HS-27A (cell line): ENCODE measurements at places on chromosomes 5 and 9.

DNA sequence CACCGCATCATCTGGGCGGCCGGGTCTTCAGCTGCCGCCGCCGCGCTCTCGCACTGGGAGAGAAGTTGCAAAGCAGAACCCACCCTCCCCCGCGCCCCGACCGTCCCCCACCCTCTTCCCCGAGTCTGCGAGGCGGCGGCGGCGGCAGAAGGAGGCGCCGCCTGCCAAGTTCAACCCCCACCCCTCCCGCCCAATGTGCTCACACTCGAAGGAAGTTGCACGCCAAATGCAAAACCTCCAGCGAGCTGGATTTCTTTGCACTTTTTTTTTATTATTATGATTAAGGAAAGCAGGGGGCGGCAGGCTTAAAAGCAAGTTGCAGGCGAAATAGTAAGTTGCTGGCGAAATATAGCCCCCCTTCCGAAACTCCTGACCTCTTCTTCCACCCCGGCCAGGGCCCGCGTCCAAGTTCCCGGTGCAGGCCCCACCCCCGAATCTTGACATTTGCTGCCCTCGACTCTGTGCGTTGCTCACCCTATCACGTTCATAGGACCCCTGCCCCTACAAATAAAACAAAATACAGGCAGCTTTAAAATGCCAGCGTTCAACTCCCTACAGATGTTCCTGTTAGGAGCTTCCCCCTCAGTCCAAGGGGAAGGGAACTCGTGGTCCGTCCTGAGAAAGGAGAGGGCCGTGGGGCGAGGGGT, 1.1 kb upstream of the NR3C1 start:
- no peak for DNase-seq

DNA sequence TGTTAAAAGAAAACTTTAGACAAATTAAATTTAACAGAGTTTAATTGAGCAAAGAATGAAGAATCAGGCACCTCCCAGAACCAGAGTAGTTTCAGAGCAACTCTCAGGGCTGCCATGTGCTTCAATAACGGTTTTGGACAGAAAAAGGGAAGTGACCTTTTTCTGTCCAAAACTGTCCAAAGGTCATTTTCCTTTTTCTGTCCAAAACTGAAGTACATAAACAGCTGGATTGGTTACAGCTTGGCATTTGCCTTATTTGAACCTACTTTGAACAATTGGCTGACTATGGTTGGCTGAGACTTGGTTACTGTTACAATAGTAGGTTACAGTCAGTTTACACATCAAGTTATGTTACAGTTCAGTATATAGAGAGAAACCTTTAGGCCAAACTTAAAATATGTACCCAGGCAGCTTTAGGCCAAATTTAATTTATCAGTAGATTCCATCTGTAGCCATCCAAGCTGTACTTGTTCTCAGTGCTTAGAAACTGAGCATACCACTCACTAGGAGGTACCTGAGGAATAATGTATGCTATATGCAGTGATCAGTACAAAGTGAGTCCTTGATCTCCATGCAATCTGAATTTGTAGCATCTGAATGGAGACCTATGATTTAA, 44.0 kb downstream of the C9orf85 start:
- DNase-seq = no peak

GRCh38 chr5:68297656-68298055, 82.1 kb downstream of the PIK3R1 start:
- DNase-seq = no peak

DNA sequence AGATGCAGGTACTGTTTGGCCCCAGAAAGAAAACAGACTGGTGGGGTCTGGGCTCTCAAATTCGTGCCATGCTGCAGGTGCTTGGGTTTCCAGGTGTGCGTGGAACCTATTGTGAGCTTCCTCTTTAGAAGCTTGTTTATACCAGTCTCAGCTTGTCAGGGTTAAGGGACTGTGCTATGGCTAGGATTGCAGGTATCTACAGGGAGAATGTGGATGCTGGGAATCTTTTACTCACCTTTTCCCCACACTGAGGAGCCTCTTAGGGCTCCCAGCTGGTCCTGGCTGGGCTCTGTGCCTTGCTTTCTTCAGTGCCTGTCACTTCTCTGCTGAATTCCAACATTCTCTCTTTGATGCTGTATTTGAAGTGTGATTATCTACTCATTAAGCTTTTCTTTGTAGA, 111.8 kb downstream of the WDR70 start:
- no peak for DNase-seq

DNA sequence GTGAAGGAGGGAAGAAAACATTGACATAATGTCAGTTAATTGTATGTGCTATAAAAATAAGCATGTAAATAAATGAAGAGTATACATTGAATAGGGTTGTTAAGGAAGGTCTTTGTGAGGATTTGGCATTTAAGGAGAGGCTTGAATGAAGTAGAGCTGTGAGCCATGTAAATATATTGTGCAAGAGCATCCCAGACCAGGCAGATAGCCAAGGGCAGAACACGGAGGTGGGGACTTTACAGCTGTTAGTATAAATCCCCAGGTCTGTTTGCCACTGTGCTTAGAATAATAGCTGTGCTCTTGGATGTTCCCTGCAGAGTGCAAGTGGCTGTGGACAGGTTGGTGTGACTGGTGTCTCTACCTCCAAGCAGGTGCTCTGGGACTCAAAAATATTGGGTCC, 211.7 kb downstream of the LRRC70 start:
- DNase-seq = no peak

GRCh38 chr5:97107318-97107717, 35.1 kb downstream of the LIX1 start:
- no peak for DNase-seq

DNA sequence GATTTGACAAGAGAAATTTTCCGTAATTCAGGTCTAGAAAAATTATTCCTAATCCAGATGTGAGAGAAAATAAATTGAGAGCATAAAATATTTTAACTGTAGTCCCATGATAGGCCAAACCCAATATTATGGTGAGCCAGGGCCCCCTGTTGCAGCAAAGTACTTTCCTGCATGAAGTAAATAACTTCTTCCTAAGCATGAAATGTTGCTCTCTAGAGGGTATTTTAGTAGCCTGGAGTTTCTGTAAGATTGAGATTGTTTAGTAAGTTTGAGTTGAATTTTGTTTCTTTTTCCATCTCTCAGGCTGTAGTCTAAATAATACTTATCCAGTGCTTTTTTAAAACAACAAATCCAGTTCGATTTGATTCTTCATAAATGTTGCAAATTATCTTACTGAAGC, 317.5 kb upstream of the MPDZ start:
- DNase-seq = no peak

- DNase-seq = no peak
Observed at GRCh38 chr5:14257995-14258403, 114.9 kb downstream of the TRIO start.

DNA sequence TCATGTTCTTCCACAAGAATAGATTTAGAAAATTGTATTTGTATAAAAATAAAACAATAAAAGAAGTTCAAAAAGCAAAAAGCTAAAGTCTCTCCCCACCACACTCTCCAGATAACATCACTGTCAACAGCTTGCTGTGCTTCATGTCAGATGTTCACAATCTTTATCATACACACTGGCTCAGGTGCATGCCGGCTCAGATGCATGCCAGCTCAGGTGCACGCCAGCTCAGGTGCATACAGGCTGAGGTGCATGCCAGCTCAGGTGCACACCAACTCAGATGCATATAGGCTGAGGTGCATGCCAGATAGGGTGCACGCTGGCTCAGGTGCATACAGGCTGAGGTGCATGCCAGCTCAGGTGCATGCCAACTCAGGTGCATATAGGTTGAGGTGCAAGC, 26.5 kb downstream of the SEMA4D start:
- no peak for DNase-seq

DNA sequence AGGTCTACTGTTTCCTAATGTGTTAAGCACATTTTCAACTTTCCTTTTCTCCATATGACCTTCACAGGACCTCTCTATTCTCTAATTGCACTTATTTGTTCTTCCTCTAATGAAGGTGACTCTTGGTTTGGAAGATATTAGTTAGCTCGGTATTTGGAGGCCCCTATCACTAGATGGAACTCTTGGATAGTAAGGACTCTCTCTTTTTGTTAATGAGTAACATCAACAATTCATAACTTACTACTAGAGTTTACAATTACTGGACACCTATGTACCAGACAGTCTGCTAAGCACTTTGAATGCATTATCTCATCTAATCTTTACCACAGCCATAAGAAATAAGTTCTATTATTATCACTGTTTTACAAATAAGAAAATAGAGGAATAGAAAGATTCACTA, 23.4 kb upstream of the PAM start:
- no peak for DNase-seq

DNA sequence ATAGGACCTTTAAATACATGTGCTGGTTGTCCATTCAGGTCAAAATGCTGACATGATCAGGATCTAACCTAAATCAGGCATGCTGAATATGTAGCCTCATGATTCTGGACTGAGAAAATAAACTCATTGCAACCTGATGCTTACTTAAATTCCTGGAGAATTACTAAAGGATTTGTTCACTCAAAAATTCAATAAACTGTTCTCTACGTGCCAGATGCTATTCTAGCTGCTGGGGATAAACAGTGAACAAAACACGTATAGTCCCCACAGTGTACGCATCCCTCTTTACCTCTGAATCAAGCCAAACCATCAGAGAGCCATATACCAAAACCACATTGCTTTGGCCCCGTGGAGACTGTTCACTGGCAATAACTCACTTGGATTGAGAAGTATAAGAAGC, 6.1 kb downstream of the SCAI start:
- no peak for DNase-seq

DNA sequence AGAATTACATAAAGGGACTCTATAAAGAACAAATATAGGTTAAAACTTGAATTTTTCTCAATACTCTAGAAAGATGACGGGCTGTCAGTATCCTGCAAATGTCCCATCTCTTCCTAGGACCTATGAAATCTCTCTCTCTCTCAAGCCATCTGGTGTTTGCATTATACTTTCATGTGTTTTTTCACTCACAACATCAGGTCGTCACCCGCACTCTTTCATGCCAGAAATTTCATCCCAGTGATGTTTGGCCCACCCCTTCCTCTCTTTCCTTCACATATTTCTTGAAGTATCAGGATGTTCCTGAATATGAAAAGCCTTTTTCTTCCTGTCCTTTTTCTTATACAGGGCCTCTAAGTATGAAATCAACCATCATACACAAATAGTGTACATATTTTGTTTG, 63.3 kb upstream of the GAS1 start:
- no peak for DNase-seq

GRCh38 chr9:105500108-105500766, 52.4 kb downstream of the FSD1L start:
- no peak for DNase-seq

DNA sequence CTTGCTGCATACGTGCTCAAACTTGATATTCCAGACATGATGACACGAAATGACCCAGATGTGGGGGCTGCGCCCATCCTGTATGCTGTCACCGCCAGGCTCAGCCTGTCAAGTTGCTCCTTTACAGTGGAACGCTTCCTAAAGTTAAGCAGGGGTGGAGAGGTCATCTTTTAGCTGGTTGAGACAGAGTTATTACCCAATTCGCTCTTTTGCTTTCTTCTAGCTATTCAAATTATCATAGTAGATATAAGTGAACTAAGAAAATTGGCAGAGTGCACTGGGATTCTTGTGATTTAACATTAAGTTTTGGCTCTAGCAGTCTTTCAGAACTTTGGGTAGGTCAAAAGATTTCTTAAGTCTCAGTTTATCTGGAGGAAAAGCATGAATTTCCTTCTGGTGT, 69.8 kb upstream of the BASP1 start:
- DNase-seq = no peak

DNA sequence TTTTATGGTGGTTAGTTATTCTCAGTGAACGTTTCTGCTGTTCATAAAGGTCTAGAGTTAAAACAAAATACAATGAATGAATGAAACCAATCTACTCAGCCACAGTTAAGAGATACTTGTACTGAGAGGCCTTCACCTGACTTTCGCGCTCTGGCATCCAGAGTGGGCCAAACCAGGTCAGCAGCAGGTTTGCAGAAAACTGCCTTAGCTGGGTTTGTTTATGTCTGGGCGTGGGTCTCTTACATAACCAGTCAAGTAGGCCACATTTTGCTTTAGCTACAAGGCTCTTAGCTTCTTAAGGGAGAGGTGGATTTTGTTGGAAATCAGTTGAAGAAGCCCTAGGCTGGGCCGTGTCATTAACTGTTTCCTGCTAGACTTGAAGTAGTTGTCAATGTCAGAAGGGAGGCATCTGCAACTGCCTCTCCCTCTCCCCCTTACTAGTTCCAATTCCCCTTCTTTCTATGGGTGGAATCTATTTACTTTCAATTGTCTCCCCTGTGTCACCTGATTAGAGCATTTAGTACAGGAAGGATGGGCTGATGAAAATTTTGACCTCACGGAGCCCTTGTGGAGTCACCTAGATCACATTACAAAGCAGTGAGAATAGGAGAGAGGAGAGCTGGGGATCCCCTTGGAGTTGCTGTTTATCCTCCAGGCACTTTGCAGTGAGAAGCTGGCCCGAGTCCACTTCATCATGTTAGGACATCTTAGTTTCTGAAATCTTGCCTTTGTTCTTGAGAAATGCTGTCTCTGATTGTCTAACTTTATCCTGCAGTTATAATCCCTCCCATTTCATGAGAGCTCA, 200.5 kb downstream of the ARHGEF28 start:
- no peak for DNase-seq

- no peak for DNase-seq
Observed at GRCh38 chr5:145246379-145246778, 588.8 kb downstream of the PRELID2 start.

DNA sequence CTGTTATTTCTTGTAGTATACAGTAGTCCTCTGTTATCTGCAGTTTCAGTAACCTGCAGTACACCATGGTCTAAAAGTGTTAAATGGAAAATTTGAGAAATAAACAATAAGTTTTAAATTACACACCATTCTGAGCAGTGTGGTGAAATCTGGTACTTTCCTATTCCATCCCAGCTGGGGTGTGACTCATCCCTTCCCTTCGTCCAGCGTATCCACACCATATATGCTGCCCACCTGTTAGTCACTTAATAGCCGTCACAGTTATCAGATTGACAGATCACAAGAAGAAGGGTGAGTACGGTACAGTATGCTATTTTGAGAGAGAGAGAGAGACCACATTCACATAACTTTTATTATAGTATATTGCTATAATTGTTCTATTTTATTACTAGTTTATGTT, 28.9 kb downstream of the FAM151B start:
- DNase-seq = peak; percentile 2

DNA sequence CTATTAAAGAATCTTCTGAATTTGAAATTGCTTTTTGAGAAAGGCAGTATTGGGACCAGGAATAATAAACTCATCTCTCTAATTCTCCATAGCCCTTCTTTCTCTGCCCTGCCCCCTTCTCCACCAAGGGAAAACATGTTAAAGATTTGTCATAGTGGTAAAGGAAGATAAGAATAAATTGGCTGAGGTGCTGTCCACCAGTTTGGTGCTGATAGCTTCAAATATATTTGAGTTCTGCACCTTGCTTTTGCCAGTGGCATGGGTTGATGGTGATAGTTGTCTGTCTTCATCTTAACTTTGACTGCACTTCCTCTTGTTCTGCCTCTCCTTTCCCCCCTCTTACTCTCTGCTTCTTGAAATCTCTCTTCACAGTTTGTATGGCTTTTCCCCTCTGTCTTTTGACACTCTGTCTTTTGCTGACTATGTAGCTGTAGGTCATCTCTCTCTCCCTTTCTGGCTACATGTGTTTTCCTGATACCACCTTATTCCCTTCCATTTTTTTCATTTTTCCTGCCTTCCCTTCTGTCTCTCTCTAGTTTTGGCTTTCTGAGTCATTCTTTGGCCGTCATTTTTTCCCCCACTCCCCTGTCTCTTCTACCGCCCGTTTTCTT, 56.6 kb downstream of the NDUFS4 start:
- DNase-seq = no peak
